ENCODE measurements at places on chromosomes 4 and X.

DNA sequence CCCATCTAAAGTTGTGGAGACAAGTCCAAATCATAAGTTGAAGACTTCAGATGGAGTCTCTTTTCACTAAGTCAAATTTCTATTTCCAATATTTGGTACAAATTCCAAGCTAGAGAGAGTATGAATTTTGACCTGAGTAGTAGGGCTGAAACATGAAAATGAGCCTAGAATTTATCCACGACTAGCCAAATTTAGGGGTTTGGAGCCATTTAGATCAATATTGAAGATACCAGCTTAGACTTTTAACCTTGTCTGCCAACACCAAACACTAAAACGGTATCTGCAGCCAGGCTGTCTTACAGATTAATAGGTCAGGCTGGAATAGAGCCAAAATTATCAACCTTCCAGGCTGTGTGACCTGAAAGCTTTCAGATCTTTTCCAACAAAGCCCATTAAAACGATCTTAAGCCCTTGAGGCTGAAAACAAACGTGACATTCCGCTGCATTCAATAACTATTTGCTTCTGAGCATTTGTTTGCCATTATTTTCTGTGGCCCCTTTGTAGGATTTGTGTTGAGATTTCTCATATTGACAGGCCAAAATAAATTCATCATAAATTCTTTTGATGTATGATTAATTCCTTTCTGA is 268.7 kb upstream of the DKK2 start:
- no peak for DNase-seq

- DNase-seq = no peak
These were observed 23.8 kb downstream of the VCX2 start for GRCh38 chrX:8147226-8147625.

DNA sequence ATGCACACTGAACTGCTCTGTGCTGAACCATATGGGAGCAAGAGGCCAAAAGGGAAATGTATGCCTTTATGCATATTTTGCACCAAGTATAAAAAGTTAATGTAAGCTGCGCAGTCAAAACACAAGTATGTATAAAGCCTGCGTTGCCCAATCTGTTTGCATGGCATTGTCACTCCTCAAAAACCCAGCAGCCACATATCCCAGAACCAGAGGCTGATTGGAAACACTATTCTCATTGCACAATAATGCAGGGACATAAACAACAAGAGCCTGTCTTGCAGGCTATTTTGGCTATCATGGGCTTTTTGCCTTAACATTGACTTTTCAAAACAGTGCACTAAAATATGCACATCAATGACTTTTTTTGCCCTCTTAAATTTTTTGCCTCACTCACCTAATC is 5.1 kb upstream of the ASB9 start:
- no peak for DNase-seq

GRCh38 chrX:71475785-71476540 is 56.9 kb upstream of the OGT start:
- no peak for DNase-seq

GRCh38 chr4:139085141-139085540 is 69.6 kb downstream of the NOCT start:
- DNase-seq = no peak

DNA sequence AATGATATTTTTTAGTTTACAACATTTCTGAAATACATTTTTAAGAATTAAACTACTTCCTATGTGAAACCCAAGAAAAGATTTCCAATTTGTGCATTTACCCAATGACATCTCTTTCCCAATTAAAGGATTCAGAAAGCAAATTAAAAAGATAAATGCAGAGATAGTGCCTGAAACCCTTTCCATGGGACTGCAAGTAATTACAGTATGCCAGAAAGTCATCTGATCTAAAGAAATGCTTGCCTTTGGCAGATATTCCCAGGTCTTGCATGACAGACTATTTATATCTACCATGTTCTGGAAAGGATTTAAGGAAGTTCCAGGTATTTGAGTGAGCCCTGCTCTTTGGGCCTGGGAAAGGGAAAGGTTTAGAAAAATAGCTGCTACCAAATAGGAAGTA is 41.6 kb upstream of the CXorf38 start:
- no peak for DNase-seq
